ENCODE measurements at places on chromosomes 7 and 10.

GRCh38 chr10:60343254-60343653 lies 46.4 kb downstream of the ANK3 start:
- no peaks in the 10 kb centered on the region for H3K36me3 ChIP-seq
- H3K27me3 ChIP-seq: no peaks in the 10 kb centered on the region
- DNase-seq: no peak
- H3K4me3 ChIP-seq: no peak overlapping the region

- no peak for DNase-seq
- no peaks in the 10 kb centered on the region for H3K4me1 ChIP-seq
- H3K27me3 ChIP-seq: no peaks in the 10 kb centered on the region
- no peaks in the 10 kb centered on the region for H3K36me3 ChIP-seq
Measured at GRCh38 chr7:26587536-26587935, 276.9 kb downstream of the SKAP2 start.

GRCh38 chr10:2212244-2212834 lies 475.0 kb upstream of the ADARB2 start:
- H3K27me3 ChIP-seq: no peaks in the 10 kb centered on the region
- no peaks in the 10 kb centered on the region for H3K36me3 ChIP-seq
- no peaks in the 10 kb centered on the region for H3K4me1 ChIP-seq
- H3K4me3 ChIP-seq: no peak overlapping the region
- no peak overlapping the region for H3K27ac ChIP-seq
- DNase-seq: no peak

- DNase-seq: no peak
- no peaks in the 10 kb centered on the region for H3K27me3 ChIP-seq
- H3K4me3 ChIP-seq: no peak overlapping the region
- no peak overlapping the region for H3K27ac ChIP-seq
Measured at GRCh38 chr10:74589226-74589673, 237.2 kb upstream of the KAT6B start.

DNA sequence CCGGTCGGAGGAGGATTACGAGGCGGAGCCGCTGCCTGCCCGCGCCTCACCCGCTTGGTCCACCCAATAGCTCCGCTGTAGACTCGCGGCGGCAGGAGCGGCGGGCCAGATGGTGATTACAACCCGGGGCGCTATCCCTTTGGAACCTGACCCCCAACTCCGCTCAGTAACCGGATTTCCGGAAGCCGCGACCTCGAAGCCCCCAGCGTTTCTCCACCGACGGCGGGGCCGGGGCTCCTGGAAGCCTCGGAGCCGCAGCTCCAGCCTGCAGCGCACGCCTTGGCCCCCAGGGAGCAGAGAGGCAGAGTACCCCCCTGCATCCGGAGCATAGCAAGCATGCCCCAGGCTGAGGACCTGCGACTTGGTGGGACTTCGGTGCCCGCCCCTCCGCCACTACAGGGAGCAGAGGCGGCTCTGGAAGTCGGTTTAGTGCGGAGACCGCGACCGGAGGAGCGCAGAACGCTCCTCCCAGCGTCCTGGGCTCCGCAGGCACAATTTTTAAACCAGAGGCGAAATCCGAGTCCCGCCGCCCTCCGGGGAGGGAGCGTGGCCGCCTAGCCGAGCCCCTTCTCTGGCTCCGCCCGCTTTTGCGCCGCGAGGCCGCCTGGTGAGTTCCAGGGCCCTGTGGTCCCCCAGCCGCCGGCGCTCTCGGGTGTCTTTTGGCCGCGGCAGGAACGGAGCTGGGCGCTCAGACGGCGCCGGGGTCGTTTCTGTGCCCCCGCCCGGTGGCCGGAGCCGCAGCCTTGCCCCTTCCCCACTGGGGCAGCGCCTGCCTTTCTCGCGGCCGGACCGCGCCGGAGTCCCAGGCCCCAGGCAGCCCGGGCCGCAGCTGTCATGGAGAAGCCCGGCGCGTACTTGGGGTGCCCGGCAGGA lies 28.2 kb upstream of the BMS1 start:
- peak overlapping the region; percentile 72 for H3K4me3 ChIP-seq
- peaks cover 2% of the 10 kb centered on the region for H3K4me1 ChIP-seq
- H3K27me3 ChIP-seq: peaks cover 24% of the 10 kb centered on the region
- no peak overlapping the region for H3K27ac ChIP-seq
- DNase-seq: no peak

DNA sequence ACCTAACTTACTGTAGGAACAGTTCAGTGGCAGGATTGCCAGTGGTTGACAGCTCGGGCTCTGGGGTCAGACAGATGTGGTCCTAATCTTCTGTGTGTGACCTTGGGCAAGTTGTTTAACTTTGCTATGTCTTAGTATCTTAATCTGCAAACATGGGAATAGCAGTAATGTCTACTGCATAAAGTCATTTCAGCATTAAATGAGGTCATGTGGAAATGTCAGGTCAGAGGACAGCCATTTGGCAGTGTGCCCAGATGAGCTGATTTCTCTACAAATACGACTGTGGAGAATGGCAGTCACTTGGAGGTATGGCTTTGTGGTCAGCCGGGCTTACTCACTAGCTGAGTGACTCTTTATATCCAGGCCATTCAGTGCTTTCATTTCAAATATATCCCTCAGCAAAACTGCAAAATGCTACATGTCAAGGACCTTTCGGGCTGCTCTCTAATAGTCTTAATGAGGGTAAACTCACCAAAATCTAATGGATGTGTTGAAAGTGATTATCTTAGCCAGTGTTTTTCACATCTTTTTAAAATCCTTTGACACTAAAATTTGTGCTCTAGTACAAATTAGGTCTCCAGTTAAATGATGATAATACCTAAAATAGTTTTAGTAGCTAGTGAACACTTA lies 171.4 kb downstream of the ST7 start:
- no peak for DNase-seq
- no peak overlapping the region for H3K27ac ChIP-seq
- H3K4me3 ChIP-seq: no peak overlapping the region
- H3K27me3 ChIP-seq: no peaks in the 10 kb centered on the region

- DNase-seq: no peak
- H3K27me3 ChIP-seq: no peaks in the 10 kb centered on the region
Measured at GRCh38 chr10:93434991-93435491, 47.1 kb downstream of the MYOF start.

- no peaks in the 10 kb centered on the region for H3K36me3 ChIP-seq
- no peaks in the 10 kb centered on the region for H3K27me3 ChIP-seq
- no peak overlapping the region for H3K27ac ChIP-seq
- H3K4me3 ChIP-seq: no peak overlapping the region
- DNase-seq: no peak
- H3K4me1 ChIP-seq: peaks cover 1% of the 10 kb centered on the region
Measured at GRCh38 chr10:93333278-93333978, 148.7 kb downstream of the MYOF start.
